ENCODE measurements at places on chromosomes 1 and 21. TPM values are rescaled to one million over a fixed set of nuclear protein-coding genes. Genes with fewer than 3 reads are reported as not detected.

The DIO1 gene
- total RNA-seq, result not detected

The KRTAP10-7 gene
- not detected for total RNA-seq

The AGTRAP gene
- total RNA-seq, result 26.4 TPM

The OR2L8 gene
- not detected for total RNA-seq

The VANGL2 gene
- total RNA-seq, result not detected

The NEK2 gene
- 18.2 TPM for total RNA-seq

The CLCA1 gene
- not detected for total RNA-seq

The THEM5 gene
- not detected for total RNA-seq

The FMO1 gene
- not detected for total RNA-seq

The TSSK3 gene
- total RNA-seq, result 0.19 TPM

The PLA2G2F gene
- total RNA-seq, result not detected

The PPIAL4G gene
- not detected for total RNA-seq

The FGR gene
- under 0.01 TPM for total RNA-seq

The KLHDC7A gene
- total RNA-seq, result not detected
